Upper lobe of right lung (tissue), 1 donor: ENCODE measurements at places on chromosomes 4 and X. TPM values are rescaled to one million over a fixed set of nuclear protein-coding genes. Genes with fewer than 3 reads are reported as not detected.

DNA sequence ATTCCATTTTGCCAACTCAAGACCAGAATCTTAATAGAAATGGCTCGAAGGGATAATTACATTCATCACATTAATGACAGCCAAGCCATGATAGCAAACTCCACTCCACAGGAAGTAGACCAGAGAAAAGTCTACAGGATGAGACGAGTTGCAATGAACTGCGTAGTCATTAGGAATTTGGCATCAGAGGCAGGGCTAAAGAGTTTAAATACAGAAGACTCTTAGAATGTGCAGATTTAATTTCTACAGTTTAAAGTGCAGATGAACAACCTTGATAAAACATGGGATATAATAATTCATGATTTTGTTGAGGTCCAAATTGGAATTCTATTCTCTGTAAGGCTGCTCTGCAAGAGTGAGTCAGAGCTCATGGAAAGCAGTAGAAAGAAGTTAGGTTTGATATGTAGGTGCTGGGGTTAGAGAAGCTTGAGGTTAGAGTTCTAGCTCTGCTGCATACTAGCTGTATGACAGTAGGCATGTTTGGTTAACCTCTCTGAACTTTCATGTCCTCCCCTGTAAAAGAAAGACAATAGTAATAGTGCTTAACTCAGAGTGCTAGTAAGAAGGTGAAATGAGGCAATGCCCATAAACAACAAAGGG is 32.2 kb downstream of the LNX1 start:
- no peaks in the 10 kb centered on the region for H3K27me3 ChIP-seq
- no peak overlapping the region for H3K27ac ChIP-seq
- no peaks in the 10 kb centered on the region for H3K36me3 ChIP-seq
- DNase-seq = no peak
- H3K4me1 ChIP-seq = no peaks in the 10 kb centered on the region

CXorf58 gene
- total RNA-seq = not detected

- no peaks in the 10 kb centered on the region for H3K4me1 ChIP-seq
- H3K4me3 ChIP-seq = no peak overlapping the region
- H3K27ac ChIP-seq = no peak overlapping the region
- H3K36me3 ChIP-seq = no peaks in the 10 kb centered on the region
- no peak for DNase-seq
Measured at GRCh38 chr4:54683616-54684346, 26.0 kb downstream of the KIT start.

- DNase-seq = no peak
- H3K36me3 ChIP-seq = peaks cover 18% of the 10 kb centered on the region
- no peaks in the 10 kb centered on the region for H3K27me3 ChIP-seq
Measured at GRCh38 chr4:675980-676870, 1.9 kb downstream of the MYL5 start.

DNA sequence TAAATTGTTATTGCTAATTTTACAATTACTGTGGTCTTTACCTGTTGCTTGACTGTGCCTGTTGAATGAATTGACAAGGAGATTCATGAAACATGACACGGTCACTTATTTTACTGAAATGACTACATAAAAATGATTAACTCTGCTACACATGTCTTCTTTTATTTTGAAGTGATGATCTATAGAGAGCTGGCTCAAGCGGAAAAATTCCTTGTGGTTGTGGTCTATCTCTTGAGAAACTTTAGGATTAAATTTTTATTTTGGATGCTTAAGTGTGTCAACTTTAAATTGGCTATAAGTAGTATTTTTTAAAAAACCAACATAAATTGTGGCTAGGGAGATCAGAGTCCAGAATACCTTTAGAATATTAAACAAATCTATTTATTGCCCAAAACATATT is 131.8 kb upstream of the PITX2 start:
- no peak overlapping the region for H3K27ac ChIP-seq
- DNase-seq = no peak
- H3K4me3 ChIP-seq = no peak overlapping the region
- H3K4me1 ChIP-seq = no peaks in the 10 kb centered on the region
- H3K36me3 ChIP-seq = no peaks in the 10 kb centered on the region
- no peaks in the 10 kb centered on the region for H3K27me3 ChIP-seq

SLC25A43 gene
- total RNA-seq = 13.5 TPM

- H3K36me3 ChIP-seq = no peaks in the 10 kb centered on the region
- no peaks in the 10 kb centered on the region for H3K4me1 ChIP-seq
- peak; percentile 55 for DNase-seq
- no peak overlapping the region for H3K4me3 ChIP-seq
Measured at GRCh38 chr4:1608196-1608820, 75.8 kb downstream of the FAM53A start.

GRCh38 chr4:1047106-1047975 is 35.9 kb downstream of the FGFRL1 start:
- DNase-seq = peak; percentile 62
- peak overlapping the region; percentile 16 for H3K4me3 ChIP-seq
- H3K4me1 ChIP-seq = peaks cover 25% of the 10 kb centered on the region
- H3K27ac ChIP-seq = no peak overlapping the region

- no peaks in the 10 kb centered on the region for H3K4me1 ChIP-seq
- H3K27ac ChIP-seq = no peak overlapping the region
Measured at GRCh38 chrX:18733287-18733686, 25.8 kb downstream of the PPEF1 start.

SOD3 gene
- 198 TPM for total RNA-seq

GRCh38 chrX:39201305-39201990 is 400.2 kb downstream of the MID1IP1 start:
- H3K27ac ChIP-seq = no peak overlapping the region
- no peak overlapping the region for H3K4me3 ChIP-seq
- no peak for DNase-seq
- no peaks in the 10 kb centered on the region for H3K27me3 ChIP-seq
- H3K36me3 ChIP-seq = no peaks in the 10 kb centered on the region

CYTL1 gene
- total RNA-seq = 11.5 TPM

DNA sequence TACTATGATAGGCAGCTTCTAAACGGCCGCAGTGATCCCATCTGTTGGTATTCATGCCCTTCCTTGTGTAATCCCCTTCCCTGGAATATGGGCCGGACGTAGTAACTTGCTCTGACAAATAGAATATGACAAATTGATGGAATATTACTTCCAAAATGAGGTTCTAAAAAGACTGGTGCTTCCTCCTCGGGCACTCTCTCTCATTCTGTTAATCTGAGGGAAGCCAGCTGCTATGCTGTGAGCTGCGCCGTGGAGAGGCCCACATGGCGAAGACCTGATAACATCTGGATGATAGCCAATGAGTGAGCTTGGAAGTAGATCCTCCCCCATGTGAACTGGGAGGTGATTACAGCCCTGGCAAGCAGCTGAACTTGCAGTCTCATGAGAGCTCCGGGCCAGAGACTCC is 27.2 kb upstream of the SLC25A4 start:
- H3K27ac ChIP-seq = no peak overlapping the region
- peaks cover 3% of the 10 kb centered on the region for H3K27me3 ChIP-seq
- H3K4me1 ChIP-seq = peaks cover 9% of the 10 kb centered on the region
- peak; percentile 69 for DNase-seq

CXorf49 gene
- total RNA-seq = not detected

GRCh38 chrX:150730719-150731118 is 37.5 kb downstream of the MTMR1 start:
- no peaks in the 10 kb centered on the region for H3K4me1 ChIP-seq
- H3K27ac ChIP-seq = no peak overlapping the region
- no peak for DNase-seq
- peaks cover 37% of the 10 kb centered on the region for H3K36me3 ChIP-seq
- H3K27me3 ChIP-seq = no peaks in the 10 kb centered on the region

GRCh38 chr4:75089206-75089605 is 156.3 kb downstream of the PARM1 start:
- H3K27ac ChIP-seq = no peak overlapping the region
- DNase-seq = no peak
- no peaks in the 10 kb centered on the region for H3K36me3 ChIP-seq

DNA sequence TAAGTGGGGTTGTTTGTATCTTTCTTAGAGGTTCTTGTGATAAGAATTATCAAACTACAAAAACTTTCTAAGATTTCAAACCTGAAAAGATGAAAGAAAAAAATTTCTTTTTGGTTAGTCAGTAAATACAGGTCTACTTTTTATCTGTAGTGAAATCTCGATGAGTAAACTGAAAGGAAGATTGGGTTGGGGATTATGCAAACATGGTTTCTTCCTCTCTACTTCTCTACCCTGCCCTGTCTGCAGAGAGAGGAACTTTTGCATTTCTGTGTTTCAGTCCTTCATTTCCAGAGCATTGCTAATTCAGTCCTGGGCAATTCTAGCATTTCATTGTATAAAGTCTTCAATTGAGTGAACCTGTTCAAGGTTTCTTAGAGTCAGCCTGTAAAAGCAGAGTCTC is 51.6 kb upstream of the IL2 start:
- H3K27me3 ChIP-seq = no peaks in the 10 kb centered on the region
- no peaks in the 10 kb centered on the region for H3K4me1 ChIP-seq
- H3K4me3 ChIP-seq = no peak overlapping the region

- H3K27ac ChIP-seq = no peak overlapping the region
- peaks cover 30% of the 10 kb centered on the region for H3K36me3 ChIP-seq
- no peak overlapping the region for H3K4me3 ChIP-seq
- DNase-seq = no peak
- no peaks in the 10 kb centered on the region for H3K27me3 ChIP-seq
- no peaks in the 10 kb centered on the region for H3K4me1 ChIP-seq
Measured at GRCh38 chr4:6825403-6825802, 42.9 kb downstream of the KIAA0232 start.

GRCh38 chr4:57410331-57411052 is 300.3 kb upstream of the IGFBP7 start:
- H3K27ac ChIP-seq = no peak overlapping the region
- no peaks in the 10 kb centered on the region for H3K36me3 ChIP-seq
- H3K4me1 ChIP-seq = no peaks in the 10 kb centered on the region
- no peaks in the 10 kb centered on the region for H3K27me3 ChIP-seq
- H3K4me3 ChIP-seq = no peak overlapping the region

- H3K36me3 ChIP-seq = peaks cover 25% of the 10 kb centered on the region
- DNase-seq = no peak
- no peak overlapping the region for H3K27ac ChIP-seq
- no peak overlapping the region for H3K4me3 ChIP-seq
- no peaks in the 10 kb centered on the region for H3K27me3 ChIP-seq
Measured at GRCh38 chrX:154030266-154030665, 10.6 kb upstream of the IRAK1 start.

UGT2B28 gene
- total RNA-seq = not detected

TRPC5OS gene
- not detected for total RNA-seq
